Stimulated activated CD8-positive, alpha-beta memory T cell treated with anti-CD3 and anti-CD28 coated beads, Interleukin-4, amount 100 ng/mL, for 1 hour (primary cell): ENCODE measurements at places on chromosomes 4 and X.

DNA sequence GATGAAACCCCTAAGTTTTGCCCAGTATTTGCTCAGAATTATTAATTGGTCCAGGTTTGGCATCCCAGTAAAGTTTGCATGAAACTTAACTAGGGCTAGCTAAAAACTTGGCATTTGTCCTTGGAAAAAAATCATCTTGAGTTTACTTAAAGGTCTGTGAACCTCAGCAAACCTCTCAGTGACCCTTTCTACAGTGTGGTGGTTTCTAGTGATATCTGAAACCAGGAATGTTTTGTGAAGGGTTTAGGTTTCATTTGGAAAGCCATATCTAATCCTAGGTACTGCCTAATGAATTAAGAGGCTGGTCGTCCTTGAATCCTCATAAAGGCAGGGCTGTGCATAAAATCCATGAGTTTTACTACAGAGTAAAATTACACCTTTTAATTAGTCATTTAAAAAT, 218.5 kb upstream of the ANKRD50 start:
- no peak for DNase-seq

GRCh38 chrX:69020316-69020715, 144.9 kb downstream of the PJA1 start:
- no peak for DNase-seq

DNA sequence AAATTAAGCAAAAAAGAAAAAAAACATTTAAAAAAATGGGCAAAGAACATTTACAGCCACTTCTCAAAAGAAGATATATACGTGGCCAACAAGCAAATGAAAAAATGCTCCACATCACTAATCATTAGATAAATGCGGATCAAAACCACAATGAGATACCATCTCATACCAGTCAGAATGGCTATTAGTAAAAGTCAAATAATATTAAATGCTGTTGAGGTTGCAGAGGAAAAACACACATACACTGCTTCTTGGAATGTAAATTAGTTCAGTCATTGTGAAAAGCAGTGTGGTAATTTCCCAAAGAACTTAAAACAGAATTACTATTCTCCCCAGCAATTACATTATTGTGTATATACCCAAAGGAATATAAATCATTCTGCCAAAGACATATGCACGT, 1189.0 kb downstream of the PCDH18 start:
- no peak for DNase-seq

- no peak for DNase-seq
Measured at GRCh38 chr4:39323821-39324220, 42.3 kb downstream of the RFC1 start.

DNA sequence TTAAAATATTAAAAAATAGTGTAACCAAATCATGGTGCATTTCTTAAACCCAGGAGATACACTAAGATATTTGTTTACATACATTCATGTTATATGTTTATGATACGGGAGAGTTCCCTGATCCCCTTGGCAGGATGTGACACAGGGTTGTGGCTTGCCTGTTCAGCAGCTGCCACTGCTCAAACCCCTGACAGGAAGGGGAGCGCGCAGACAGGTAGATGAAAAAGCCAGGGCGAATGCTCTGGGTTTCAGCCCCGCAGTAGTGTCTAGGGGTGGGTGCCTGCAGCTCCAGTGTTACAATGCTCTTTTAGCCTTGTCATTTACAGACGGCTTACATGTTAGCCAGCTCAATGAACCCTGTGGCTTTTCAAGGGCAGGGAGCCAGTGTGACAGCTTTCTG, 1343.8 kb upstream of the IGFBP7 start:
- no peak for DNase-seq

DNA sequence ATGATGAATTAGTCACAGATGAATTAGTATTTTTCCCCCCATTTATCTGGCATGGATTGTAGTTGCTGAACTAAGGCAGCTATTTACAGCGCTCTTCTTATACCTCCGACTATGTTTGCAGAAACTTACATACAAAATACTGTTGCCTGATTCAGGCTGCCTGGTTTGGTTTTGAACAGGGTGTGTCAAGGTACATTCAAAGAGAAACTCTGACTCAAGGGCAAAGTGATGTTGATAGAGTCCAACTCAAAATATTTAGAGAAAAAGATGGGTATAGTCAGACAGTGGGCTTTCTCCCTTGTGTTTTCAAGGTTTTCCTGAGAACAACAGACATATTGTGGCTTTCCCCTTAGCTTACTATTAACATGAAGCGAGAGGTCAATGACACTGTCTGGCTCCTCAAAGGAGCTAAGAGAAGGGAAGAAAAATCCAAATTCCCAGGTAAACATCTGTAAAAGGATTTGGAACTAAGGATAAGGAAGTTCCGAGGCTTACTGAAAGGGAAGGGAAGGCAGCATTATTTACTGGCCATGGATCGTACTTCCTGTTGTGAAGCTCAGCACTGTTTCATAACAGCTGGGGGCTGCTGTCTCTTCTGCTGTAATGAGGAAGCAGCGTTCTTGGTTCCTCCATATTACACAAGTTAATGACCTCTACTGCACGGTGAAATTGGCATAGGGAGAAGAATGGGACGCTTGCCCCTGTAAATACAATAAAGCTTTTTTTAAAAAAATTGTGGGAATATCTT, 30.9 kb downstream of the FAM9C start:
- DNase-seq, result no peak

- DNase-seq, result no peak
Measured at GRCh38 chrX:38923451-38923969, 122.3 kb downstream of the MID1IP1 start.

DNA sequence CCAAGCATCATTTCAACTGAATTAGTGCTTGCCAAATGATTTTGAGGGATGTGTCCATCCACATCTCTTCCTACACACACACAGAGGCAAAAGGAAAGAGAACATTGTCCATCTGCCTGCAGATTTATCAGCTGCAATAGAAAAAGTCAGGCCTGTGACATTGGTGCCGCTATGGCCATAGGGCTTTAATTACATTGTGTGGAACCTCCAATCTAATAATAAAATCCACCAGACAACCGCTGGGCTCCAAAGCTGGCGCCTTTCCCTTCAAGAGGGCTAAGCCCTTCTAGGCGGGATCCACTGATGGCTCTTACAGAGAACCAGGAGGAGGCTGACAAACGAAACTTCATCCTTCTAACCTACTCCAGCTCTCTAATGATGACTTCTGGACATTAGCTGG, 60.6 kb downstream of the PHOX2B start:
- DNase-seq, result no peak
